Right cardiac atrium (tissue), 5 donors: ENCODE measurements at places on chromosomes 4 and X.
A peak's percentile ranks its signal among the peaks of the same experiment; 100 is the strongest.

DNA sequence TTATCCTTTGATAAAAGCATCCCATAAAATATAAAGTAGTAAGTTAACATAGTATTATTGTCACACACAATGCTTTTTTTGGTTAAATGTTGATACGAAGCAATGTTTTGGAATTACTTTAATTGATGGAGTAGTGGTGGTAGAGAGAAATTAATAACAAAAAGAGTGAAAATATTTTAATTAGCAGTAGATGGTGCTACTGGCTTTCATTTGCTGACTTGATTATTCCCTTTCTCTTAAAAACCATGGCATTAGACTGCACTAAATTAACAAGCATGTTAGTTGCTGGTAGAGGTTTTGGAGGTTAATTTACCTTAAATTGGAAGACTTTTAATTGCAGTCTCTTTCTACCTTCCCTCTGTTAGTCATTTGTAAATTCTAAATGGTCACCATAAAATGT, 8.9 kb upstream of the DCK start:
- DNase-seq: no peak

DNA sequence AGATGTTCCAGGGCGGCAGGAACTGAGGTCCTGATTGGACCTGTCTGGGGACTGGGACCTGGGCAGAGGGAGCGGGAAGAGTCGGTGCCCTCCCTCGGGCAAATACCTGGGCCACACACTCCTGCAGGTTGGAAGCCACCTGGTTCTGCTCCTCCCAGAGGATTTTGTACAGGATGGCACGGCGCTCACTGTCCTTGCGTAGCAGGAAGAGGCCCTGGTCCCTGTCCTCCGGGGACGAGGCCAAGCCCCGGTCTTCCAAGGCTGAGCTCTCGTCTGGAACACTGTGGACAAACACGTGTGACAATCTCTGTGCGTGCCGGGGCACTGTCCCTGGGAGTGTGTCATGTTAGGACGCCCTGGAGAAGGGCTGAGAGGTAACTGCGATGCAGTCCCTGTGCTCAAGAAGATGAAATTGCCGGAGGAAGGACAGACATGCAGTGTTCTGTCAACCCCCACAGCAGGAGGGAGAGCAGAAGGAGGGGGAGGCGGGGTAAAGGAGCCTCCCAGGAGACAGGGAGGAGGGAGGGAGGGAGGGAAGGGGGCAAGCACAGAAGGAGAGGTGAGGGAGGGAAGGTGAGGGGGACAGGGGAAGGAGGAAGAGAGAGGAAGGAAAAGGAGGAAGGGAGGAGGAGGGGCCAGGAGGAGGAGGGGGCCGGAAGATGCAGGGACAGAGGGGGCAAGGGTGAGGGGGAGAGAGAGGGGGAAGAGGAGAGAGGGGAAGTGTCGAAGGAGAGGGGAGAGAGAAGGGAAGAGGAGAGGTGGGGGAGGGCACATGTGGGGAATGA, 29.0 kb downstream of the PDHA1 start:
- DNase-seq: no peak

DNA sequence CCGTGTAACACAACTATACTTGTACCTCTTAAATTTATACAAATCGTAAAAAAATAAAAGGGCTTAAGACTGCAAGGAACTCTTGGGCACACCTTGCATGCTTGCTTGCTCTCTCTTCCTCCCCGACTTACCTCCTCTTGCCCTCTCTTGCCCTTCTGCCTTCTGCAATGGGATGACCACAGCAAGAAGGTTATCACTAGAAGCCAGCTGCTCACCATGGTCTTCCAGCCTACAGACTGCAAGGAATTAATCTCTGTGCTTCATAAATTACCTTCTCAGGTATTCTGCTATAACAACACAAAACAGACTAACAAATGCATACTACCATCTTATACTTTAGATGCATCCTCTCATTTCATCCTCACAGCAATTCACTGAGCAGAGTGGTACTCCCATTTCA, 92.1 kb downstream of the MRPL1 start:
- no peak for DNase-seq

DNA sequence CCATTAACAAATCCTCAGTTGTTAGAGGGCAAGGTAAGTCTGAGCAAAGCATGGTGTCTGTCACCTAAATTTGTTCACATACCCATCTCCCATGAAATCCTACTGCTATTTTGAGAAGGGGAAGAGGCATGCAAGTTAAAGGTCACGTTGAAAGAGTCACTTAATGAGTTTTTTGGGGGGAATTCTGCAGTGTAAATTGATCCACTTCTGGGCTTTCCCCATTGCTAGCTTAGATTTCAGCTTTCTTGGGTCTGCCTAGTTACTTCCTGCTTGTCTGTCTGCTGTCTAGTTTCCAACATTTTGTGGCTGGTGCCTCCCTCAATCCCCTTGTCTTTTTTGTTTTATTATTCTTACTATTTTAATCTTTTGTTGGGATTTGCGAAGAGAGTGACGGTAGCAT, 32.0 kb downstream of the CEP135 start:
- no peak for DNase-seq

DNA sequence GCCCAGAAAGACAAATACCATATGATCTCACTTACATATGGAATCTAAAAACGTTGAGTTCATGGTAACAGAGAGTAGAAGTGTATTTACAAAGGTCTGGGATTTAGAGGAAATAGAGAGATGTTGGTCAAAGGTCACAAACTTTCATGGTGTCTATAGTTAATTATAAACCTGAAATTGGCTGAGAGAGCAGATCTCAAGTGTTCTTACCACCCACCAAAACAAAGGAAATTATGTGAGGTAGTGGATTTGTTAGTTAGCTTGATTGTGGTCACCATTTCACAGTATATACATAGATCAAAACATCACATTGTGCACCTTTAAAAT, 186.8 kb downstream of the NWD2 start:
- no peak for DNase-seq

GRCh38 chr4:88949605-88950004, 107.4 kb downstream of the FAM13A start:
- DNase-seq: no peak

- DNase-seq: no peak
Observed at GRCh38 chrX:4263030-4263803, 549.8 kb upstream of the PRKX start.

DNA sequence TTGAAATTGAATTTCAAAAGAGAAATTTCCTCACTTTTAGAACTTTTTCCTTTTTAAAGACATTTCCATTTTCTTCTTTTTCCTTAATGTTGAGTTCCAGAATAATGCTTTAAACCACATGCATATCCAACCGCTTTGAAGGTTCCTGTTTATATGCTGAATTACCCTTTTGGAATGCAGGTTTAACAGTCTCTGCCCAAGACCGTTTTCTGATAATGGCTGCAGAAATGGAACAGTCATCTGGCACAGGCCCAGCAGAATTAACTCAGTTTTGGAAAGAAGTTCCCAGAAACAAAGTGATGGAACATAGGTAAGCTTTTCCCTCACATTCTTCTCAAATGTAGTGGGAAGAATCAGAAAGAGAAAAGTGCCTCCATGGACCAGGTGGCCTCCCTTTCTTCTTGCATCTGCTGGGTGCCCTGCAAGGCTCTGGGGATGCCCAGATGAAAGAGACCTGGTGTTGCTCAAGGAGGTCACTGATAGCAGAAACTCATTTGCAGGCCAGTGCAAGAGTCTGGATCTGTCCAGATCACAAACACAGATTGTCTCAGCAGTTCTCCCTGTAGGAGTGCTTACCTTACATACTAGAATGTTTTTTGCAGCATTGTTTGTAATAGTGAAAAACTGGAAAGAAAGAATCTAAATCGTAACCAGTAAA, 42.9 kb downstream of the MOSPD2 start:
- no peak for DNase-seq

- no peak for DNase-seq
Observed at GRCh38 chr4:108166441-108167315, 2.1 kb downstream of the LEF1 start.

GRCh38 chrX:113059714-113060113, 219.1 kb upstream of the AMOT start:
- DNase-seq: peak; percentile 51

- no peak for DNase-seq
Observed at GRCh38 chr4:163582703-163583102, 88.2 kb downstream of the TMA16 start.

DNA sequence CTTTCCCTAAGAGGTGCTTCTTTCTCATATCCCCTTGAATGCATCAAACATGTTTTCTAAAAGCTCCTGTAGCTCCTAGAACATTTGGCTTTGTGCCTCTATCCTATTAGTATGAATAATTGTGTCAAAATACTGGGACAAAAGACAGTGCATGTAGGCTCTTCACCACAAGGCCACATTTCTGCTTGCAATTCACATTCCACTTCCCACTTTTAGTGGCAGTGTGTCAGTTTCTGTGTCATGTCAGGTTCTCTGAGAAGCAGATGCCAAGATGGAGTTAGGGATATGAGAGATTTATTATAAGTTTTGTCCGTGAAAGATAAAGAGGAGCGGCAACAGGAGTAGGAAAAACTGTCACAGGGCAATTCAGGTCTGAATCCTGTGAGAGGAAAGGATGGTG, 61.3 kb upstream of the GPRIN3 start:
- no peak for DNase-seq

- peak; percentile 85 for DNase-seq
Observed at GRCh38 chr4:7772711-7773385, 166.8 kb downstream of the AFAP1 start.

GRCh38 chrX:73916931-73917667, 354.1 kb downstream of the CHIC1 start:
- no peak for DNase-seq

GRCh38 chr4:20266215-20267082, 14.7 kb downstream of the SLIT2 start:
- peak; percentile 56 for DNase-seq

DNA sequence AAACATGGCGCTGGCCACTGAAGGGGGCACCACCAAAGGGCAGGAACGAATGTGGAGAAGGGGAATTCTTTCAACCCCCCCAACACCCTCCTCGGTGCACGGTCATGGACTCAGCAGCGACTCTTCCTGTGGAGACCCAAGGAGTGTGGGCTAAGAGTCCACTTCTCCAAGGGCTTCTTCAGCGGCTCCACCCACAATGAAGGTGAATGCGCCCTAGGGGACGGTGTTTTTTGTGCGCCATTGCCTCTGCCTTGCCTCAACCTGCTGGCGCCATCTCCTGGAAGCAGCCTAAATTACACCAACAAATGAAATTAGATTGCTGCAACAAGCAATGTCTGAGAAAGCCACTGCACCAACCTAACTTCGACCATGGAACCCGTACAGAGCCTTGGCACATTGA, 169.2 kb upstream of the MAGEB18 start:
- DNase-seq: no peak

- no peak for DNase-seq
Observed at GRCh38 chr4:131974730-131975129, 1174.4 kb upstream of the PCDH10 start.

DNA sequence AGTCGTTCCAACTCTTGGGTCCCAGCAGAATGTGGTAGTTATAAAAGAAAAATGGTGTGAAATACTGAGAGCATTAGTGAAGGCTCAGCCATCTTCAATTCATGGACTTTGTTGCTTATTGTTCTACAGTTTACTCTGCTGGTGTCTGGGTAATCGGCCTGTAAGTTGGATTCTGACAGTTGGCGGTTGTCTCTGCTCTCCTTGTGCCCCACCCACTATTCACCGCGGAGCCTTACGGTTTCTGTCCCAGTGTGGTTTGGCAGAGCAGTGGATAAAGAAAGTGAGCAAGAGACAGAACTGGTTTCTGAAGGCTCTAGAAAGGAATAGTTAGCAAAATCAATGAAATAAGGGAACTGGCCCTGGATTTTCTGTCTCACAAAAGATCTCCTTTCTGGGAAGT, 9.1 kb downstream of the LONRF3 start:
- DNase-seq: no peak

DNA sequence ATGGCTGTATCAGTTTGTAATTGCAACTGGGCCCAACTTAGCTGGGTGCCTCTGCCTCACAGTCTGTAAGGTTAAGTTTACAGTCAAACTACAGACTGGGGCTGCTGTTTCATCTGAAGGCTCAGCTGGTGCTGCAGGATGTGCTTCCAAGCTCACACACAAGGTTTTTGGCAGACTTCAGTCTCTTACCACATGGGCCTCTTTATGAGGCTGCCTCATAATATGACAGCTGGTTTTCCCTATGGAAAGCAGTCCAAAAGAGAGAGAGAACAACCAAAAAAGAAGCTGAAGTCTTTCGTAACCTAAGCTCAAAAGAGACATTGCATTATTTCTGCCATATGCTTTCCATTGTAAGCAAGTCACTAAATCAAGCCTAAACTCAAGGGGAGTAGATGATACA, 271.7 kb downstream of the DCTD start:
- no peak for DNase-seq

GRCh38 chr4:17788956-17789355, 7.5 kb upstream of the FAM184B start:
- no peak for DNase-seq

- no peak for DNase-seq
Observed at GRCh38 chr4:6456450-6456849, 16.0 kb downstream of the PPP2R2C start.

DNA sequence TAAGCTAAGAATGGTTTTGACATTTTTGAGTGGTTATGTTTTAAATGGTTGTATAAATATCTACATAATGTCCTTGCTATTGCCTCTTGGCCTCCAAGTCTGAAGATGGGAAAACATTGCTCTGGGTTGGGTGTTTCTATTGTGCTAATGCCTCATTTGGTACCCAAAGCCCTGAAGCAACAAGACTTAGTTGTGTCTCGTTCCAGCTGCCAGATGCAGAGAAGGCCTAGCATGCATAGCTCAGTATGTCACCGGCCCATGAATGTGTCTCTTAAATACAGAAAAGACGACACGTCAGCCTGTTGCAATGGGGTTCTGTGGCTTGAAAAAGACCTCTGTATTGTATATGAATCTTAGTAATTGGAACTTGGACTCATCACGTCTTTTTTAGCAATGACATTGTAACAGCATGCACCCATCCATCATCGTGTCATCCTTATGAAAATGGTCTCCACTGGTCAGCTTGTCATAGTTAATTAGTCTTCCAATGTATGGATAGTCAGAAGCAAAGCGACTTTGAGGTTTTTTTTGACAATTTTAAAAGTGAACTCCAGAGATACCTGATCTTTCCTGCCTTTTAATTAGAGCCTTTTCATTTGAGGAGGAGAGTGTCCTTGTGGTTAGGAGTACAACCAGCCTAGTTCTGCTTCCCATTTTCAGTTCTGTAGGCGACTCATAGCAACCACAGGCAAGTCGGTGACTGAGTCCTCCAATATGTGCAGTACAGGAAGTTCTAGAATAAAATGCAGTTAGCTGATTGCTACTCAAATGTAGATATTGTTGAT, 126.4 kb upstream of the GATB start:
- DNase-seq: no peak

- DNase-seq: no peak
Observed at GRCh38 chr4:54731552-54731951, 73.8 kb downstream of the KIT start.

- DNase-seq: no peak
Observed at GRCh38 chr4:80011636-80012236, 61.3 kb downstream of the ANTXR2 start.

DNA sequence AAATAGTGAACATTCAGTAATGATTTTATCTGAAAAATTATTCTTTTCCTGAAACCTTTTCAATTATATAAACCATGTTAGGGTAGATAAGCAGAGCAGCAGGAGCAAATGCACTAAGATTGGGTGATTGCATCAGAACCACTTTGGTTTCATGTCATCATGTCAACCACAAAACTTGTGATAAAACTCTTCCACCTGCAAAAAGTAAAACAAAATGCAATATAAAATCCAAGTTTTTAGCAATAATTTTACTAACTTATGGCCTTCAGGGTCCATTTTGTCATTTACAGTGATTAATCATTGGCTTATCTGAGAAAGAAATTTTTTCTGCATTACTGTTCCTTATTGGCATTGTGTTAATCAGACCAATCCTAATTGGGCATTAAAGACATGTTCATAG, 42.4 kb downstream of the NHS start:
- no peak for DNase-seq

GRCh38 chr4:26402458-26402857, 81.6 kb downstream of the RBPJ start:
- no peak for DNase-seq
